Stimulated activated CD8-positive, alpha-beta memory T cell treated with anti-CD3 and anti-CD28 coated beads, Interleukin-2, amount 100 ng/mL, for 1 hour (primary cell): ENCODE measurements at places on chromosomes 6 and 20.

DNA sequence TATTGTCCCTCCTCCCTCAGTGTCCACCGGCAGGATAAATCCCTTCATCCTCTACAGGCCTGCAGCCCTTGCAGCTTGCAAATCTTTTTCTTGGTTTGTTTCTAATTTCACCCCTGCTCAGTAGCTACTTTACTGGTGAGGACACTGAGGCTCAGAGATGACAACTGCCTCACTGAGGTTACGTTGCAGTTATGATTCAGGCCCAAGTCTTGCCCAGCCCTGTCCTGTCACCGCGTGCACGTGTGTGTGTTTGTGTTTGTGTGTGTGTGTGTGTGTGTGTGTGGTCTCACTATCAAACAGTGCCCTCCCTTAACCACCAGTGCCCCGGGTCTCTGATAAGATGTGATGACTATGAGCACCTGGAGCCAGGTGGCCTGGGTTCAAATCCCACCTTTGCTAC lies 21.1 kb downstream of the FAM110A start:
- DNase-seq = no peak

DNA sequence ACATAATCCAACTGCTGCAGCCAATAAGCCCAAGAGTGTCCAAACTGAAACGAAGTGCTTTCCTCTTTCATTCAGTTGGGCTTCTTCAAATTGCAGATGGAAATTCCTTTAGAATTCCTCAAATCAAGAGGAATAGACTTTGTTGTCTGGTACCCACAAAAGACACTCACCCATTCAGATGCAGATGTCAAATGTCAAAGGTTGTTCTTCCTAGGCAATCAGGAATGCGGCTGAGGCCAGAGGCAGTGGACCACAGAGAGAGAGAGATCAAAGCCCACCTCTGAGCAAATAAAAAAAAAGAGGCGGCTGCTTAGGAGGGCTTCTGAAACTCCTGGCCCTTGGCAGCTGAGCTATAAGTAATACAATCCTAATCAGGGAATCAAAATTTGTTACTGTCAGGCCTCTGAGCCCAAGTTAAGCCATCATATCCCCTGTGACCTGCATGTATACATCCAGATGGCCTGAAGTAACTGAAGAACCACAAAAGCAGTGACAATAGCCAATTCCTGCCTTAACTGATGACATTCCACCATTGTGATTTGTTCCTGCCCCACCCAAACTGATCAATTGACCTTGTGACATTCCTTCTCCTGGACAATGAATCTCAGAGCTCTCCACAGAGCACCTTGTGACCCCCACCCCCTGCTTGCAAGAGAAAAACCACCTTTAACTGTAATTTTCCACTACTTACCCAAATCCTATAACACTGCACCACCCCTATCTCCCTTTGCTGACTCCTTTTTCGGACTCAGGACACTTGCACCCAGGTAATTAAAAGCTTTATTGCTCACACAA lies 303.0 kb upstream of the GJE1 start:
- no peak for DNase-seq

DNA sequence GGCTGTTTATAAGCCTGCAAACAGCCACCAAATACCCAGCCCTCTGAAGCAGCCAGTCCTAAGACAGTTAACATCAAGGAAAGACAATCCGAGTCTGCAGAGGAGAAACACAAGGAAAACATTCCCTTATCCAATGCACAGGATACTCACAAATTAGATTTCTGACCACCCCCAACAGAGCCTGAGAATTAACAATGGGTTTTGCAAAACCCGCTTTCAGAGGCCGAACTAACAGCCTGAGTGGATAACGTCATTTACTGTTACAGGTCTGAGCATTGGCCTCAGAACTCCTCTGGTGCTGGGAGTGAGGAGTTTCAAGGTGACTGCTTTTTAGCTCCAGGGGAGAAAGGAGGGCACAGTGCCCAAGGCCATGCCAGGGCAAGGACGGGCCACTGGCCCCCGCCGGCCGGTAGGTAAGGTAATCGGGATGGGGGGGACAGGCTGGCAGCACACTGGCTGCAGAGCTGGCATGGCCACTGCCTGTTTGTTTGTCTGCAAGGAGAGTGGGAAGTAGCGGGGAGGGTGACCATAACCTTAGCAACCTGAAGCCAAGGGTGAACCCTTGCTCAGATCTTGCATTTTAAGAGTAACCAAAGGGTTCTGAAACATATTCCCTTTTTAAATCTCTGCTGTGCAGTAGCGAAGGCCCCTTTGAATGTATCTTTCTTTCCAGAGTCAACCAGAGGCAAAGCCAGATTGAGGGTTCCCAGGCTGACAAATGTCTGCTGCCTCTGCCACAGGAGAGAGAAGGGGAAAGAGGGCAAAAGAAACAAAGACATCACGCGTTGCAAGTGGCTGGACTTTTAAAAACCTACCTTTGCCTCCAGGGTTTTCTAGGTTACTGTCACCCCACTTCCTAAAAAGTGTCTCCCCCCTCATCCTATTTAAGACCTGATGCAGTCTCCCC lies 3.9 kb downstream of the ZMYND8 start:
- DNase-seq = no peak

- DNase-seq = no peak
Measured at GRCh38 chr6:156652231-156652750, 124.9 kb upstream of the ARID1B start.

DNA sequence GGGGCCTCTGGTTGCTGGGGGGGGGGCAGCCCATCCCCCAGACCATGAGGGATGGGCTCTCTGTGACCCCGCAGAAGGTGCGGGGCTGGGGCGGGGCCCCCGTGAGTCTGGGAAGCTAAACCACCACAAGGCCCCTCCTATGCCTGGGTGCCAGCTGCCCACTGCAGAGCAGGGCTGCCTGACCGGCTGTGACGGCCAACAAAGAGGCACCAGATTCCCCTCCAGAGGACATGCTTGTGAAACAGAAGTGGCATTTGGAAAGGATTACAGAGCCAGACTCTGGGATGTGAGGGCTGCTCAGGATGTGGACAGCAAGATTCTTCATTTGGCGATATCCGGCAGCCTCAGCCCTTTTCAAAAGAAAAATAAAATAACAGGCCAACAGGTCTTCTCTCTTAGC lies 16.5 kb upstream of the NTSR1 start:
- no peak for DNase-seq

- no peak for DNase-seq
Measured at GRCh38 chr6:156438350-156438923, 338.7 kb upstream of the ARID1B start.

GRCh38 chr20:42406826-42407225 lies 782.9 kb downstream of the PTPRT start:
- no peak for DNase-seq

GRCh38 chr6:20605581-20605980 lies 71.3 kb downstream of the CDKAL1 start:
- no peak for DNase-seq

- no peak for DNase-seq
Measured at GRCh38 chr20:17298171-17298570, 71.3 kb downstream of the PCSK2 start.

DNA sequence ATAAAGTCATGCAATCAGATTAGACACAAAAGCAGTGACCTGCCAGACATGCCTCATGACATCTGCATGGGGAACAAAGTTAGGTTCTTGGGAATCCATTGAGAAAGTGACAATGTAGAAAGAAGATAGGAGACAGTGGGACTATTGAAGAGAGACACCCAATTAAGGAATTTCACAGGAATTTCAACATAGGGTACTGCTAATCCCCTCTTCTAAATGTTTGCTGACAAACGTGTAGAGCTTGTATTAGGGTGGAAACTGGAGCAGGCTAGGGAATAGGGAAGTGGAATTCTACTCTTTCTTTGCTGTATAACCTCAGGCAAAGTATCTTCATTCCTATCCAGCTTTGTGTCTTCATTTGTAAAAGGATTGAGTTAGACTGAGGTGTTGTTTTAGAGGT lies 409.4 kb upstream of the SASH1 start:
- no peak for DNase-seq

DNA sequence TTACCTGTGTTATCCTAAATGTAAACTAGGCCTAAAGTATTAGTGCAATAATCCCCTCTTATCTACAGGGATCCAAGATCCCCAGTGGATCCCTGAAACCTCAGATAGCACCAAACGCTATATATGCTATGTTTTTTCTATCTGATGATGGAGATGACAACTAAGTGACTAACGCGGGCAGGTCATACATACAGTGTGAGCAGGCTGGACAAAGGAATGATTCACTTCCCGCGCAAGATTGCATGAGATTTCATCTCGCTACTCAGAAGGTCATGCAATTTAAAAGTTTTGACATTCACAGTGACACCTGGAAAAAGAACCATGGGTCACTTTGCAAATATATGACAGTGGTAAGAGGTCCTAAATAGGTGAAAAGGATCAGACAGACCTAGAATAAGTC lies 875.9 kb downstream of the HACE1 start:
- no peak for DNase-seq
